NCI-H774 (cell line): ENCODE measurements at places on chromosomes 5 and 9.
A peak's percentile ranks its signal among the peaks of the same experiment; 100 is the strongest.

- DNase-seq, result no peak
Measured at GRCh38 chr9:136728548-136729123, 14.1 kb downstream of the LCN10 start.

DNA sequence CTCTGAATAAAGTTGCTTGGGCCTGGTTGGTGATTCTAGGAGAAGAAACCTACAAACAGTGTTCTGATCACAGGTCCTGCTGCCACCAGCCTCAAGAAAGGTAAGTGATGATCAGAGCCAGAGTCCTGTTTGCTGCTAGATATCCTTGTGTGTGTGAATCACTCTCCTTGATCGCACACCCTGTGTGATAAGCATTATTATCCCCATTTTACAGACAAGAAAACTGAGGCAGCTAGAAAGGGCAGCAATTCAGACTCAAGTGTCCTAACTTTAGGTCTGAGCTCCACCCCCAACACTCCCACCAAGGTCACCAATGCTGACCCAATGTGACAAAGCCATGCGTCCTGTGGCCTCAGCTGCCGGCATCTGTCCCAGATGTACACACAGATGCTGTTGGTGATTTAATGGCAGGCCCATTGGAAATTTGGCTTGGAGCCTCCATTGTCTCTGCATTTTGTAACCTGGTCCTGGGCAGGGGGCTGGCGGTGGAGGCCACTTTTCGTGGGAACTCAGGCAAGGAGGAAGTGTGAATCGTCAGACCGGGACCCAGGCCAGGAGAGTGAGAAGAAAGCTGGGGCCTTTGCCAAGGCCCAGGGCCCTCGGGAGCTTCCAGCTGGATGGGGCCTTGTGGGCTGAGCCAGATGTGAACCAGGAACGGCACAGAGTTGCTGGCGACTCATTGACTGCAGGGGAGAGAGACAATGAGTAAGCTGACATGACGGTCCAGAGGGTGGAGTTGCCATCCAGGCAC is 29.8 kb upstream of the GGTA1 start:
- no peak for DNase-seq

DNA sequence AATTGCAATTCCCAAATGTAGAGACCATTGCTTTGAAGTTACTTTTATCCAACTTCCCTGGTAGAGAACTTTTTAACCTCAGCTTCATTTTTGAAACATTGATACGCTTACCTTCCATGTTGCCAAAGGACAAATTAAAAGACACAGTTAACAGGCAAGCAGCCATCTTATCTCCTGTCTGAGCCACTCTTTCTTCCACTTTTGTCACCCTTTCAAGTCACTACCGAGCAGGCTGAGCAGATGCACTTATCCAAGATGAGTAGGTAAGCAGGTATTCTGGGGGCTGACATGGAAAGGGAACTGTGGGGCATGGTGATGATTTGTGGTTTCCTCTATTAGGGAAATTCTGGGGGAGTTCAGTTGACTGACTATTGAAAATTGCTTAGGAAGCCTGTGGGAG is 66.7 kb downstream of the DOCK2 start:
- no peak for DNase-seq

GRCh38 chr5:170393235-170393634 is 4.1 kb upstream of the KCNMB1 start:
- no peak for DNase-seq

DNA sequence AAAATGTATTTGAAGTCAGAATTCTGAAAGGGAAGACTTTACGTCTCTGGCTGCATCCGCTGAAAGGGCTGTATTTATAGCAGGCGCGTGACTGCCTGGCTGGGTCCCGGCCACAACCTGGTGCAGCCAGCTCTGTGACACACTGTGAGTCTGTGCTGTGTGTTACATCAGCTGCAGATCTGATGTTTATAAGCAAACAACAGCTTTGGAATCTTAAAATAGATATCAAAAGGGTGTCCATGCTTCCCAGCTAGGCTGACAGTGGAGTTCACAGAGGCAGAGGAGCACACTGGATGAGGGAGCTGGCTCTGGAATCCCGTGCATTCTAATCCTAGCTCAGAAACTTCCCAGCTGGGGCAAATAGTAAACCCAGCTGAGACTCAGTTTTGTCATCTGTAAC is 433.4 kb upstream of the BRINP1 start:
- peak; percentile 26 for DNase-seq

GRCh38 chr9:88920645-88921044 is 70.6 kb upstream of the S1PR3 start:
- no peak for DNase-seq

- DNase-seq, result no peak
Measured at GRCh38 chr9:116566677-116567488, 120.2 kb upstream of the TRIM32 start.

DNA sequence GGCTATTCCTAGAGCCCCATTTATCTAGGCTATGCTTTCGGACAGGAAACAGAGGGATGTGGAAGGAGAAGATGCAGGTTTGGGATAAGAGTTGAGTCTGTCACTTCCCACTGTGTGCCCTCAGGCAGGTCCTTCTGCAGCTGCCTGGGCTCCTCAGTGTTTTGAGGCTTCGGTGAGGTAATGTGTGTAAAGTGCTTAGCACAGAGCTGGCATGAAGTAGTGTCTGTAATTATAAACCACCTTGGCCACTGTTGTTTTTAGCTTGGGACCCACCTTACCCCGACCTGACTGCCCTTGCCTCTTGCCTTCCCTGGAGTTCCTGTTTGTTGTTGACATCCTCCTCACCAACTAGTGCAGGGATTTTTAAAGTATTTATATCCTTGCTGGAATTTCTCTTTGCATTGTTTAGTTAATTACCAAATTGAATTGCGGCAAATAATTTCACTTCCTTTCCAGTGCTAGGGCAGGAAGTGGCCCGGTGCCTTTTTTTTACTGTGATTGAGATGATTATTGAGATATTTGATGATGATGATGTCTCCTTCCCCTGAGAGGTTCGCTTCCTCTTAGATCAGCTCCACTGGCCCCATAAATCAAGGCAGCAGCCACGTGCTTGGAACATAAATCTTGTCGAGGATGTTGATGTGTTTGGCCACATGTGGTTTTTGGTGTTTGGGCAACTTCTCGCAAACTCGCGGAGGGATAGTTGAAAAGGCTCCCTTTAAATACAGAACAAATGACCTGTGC is 38.3 kb upstream of the DAB2IP start:
- no peak for DNase-seq
